ENCODE measurements at places on chromosomes 3 and 15.
A peak's percentile ranks its signal among the peaks of the same experiment; 100 is the strongest.

- H3K36me3 ChIP-seq, result no peaks in the 10 kb centered on the region
- H3K4me1 ChIP-seq, result no peaks in the 10 kb centered on the region
- no peak overlapping the region for H3K4me3 ChIP-seq
- no peak for DNase-seq
- H3K27ac ChIP-seq, result no peak overlapping the region
- H3K27me3 ChIP-seq, result no peaks in the 10 kb centered on the region
Observed at GRCh38 chr3:166560253-166560652, 723.0 kb upstream of the BCHE start.

DNA sequence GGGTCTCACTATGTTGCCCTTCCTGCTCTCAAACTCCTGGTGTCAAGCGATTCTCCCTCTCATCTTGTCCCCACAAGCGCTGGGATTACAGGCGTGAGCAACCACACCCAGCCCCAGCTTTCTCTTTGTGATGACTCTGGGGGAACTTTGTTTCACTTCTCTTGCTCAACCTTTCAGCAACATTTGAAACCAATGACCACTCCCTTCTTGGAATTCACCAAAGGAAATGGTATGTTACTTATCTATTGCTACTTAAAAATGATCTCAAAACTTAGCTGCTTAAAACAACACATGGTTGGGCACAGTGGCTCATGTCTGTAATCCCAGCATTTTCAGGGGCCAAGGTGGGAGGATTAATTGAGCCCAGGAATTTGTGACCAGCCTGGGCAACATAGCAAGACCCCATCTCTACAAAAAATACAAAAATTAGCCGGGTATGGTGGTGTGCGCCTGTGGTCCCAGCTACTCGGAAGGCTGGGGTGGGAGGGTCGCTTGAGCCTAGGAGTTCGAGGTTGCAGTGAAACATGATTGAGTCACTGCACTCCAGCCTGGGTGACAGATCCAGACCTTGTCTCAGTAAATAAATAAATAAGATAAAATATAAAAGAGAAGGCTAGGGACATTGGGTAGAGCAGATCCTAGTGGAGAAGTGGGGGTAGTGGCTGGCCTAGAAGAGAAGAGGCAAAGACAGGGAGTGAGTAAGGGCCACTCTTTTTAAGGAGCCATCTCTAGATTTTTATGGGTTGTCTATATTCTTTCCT is 10.3 kb upstream of the COPG1 start:
- no peaks in the 10 kb centered on the region for H3K27me3 ChIP-seq
- no peak overlapping the region for H3K4me3 ChIP-seq
- H3K36me3 ChIP-seq, result no peaks in the 10 kb centered on the region
- H3K27ac ChIP-seq, result peak overlapping the region; percentile 54
- H3K4me1 ChIP-seq, result peaks cover 17% of the 10 kb centered on the region
- peak; percentile 82 for DNase-seq

- H3K27me3 ChIP-seq, result no peaks in the 10 kb centered on the region
- no peak overlapping the region for H3K27ac ChIP-seq
- peaks cover 8% of the 10 kb centered on the region for H3K4me1 ChIP-seq
- H3K36me3 ChIP-seq, result no peaks in the 10 kb centered on the region
- peak; percentile 46 for DNase-seq
Observed at GRCh38 chr15:36230776-36231175, 348.6 kb upstream of the CDIN1 start.

- peaks cover 28% of the 10 kb centered on the region for H3K4me1 ChIP-seq
- H3K27ac ChIP-seq, result peak overlapping the region; percentile 13
- H3K27me3 ChIP-seq, result no peaks in the 10 kb centered on the region
- H3K4me3 ChIP-seq, result no peak overlapping the region
- DNase-seq, result peak; percentile 53
Observed at GRCh38 chr3:152461460-152461859, 192.7 kb downstream of the MBNL1 start.

- no peak overlapping the region for H3K4me3 ChIP-seq
- no peaks in the 10 kb centered on the region for H3K27me3 ChIP-seq
- no peak for DNase-seq
- peaks cover 21% of the 10 kb centered on the region for H3K4me1 ChIP-seq
Observed at GRCh38 chr3:64199932-64200331, 25.3 kb downstream of the PRICKLE2 start.

DNA sequence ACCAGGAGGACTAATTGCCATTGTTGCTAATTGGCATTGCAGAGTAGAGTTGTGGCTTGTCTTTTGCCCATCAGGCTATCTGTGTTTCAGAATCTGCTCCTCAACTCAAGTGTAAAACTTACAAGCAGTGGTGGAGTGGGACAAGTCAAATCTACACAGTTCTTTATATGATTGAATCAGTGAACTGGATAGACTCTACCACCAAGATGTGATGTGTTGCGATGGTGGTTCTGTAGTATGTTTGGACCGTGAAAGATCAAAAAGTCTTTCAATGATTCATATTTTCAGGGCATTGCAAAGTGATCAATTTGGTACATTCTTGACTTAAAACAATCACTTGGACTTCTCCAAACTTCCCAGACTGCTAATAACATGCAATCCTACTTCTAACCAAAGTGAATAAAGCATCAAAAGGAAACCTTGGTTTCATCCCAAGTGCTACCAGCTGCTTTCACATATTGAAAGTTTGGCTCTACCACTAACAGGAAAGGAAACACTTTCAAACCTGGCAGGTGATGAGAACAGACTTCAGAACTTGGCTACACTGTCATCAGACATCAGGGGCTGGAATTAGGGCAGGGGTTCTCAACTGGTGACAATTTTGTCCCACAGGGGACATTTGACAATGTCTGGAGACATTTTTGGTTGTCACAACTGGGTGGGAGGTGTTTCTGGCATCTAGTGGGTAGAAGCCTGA is 844.7 kb upstream of the CFAP20DC start:
- no peak overlapping the region for H3K27ac ChIP-seq
- no peaks in the 10 kb centered on the region for H3K4me1 ChIP-seq
- no peak overlapping the region for H3K4me3 ChIP-seq
- H3K27me3 ChIP-seq, result no peaks in the 10 kb centered on the region

DNA sequence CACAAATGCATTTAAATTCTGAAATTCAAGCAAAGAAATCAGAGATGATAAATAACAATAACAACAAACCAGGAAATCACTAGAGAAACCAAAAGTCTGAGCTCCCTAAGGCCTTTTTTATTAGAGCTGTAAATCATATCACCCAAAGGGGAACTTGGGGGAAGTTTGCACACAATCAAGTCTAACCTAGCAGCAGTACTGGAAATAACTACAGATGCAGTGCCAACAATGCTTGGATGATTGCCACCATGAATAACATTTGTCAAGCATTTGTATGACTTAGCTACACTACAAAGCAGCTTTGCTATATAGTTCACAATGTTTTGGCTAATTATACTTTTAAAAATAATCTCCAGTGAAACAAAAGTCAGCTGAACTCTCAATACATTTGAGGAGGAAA is 27.8 kb downstream of the SHQ1 start:
- H3K4me3 ChIP-seq, result no peak overlapping the region
- 0 out of 2 replicates have a peak, but pooled peaks cover 3% of the 10 kb centered on the region for H3K36me3 ChIP-seq
- no peaks in the 10 kb centered on the region for H3K27me3 ChIP-seq
- peaks cover 45% of the 10 kb centered on the region for H3K4me1 ChIP-seq
- no peak overlapping the region for H3K27ac ChIP-seq
- peak; percentile 69 for DNase-seq

- H3K36me3 ChIP-seq, result no peaks in the 10 kb centered on the region
- no peak overlapping the region for H3K27ac ChIP-seq
- 0 out of 2 replicates have a peak, but pooled peaks cover 6% of the 10 kb centered on the region for H3K27me3 ChIP-seq
- H3K4me3 ChIP-seq, result no peak overlapping the region
- H3K4me1 ChIP-seq, result no peaks in the 10 kb centered on the region
Observed at GRCh38 chr3:49641921-49642707, 32.0 kb upstream of the APEH start.

GRCh38 chr3:36918050-36918449 is 26.8 kb downstream of the TRANK1 start:
- no peak overlapping the region for H3K27ac ChIP-seq
- no peak overlapping the region for H3K4me3 ChIP-seq
- no peak for DNase-seq

DNA sequence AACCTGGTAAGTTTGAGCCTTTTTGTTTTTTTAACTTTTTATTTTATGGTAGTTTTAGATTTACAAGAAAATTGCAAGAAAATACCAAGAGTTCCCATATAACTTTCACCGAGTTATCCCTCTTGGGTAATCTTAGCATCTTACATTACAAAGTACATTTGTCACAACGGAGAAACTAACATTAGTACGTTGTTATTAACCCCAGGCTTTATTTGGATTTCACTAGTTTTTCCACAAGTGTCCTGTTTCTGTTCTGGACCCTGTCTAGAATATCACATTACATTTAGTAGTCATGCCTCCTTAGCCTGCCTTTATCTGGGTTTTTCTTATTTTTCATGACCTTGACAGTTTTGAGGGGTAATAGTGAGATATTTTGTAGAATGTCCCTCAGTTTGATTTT is 53.5 kb upstream of the KPNA4 start:
- H3K27me3 ChIP-seq, result no peaks in the 10 kb centered on the region
- H3K4me1 ChIP-seq, result peaks cover 14% of the 10 kb centered on the region
- no peak for DNase-seq
- H3K27ac ChIP-seq, result no peak overlapping the region

DNA sequence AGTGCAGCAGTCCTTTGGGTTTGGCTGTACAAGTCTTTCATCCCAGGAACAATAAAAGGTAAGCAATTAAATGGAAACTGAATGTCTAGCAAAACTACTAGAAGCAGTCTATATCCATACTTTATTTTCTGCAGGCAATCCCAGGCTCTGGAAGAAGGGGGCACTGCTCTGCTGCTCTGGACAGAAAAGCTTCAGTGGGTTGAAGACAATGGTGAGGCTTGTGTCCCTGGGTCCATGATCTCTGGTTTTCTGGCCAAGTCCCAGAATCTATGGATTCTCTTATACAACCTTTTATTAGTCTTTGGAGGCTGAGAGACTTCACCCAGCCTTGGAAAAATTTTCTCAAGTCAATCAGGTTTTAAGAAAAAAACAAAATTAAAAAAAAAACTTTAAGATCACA is 35.6 kb downstream of the SCAP start:
- DNase-seq, result peak; percentile 26
- peaks cover 12% of the 10 kb centered on the region for H3K4me1 ChIP-seq
- H3K27me3 ChIP-seq, result no peaks in the 10 kb centered on the region
- no peak overlapping the region for H3K27ac ChIP-seq

- H3K4me1 ChIP-seq, result peaks cover 32% of the 10 kb centered on the region
- no peak overlapping the region for H3K4me3 ChIP-seq
- DNase-seq, result peak; percentile 87
- H3K36me3 ChIP-seq, result no peaks in the 10 kb centered on the region
- peak overlapping the region; percentile 52 for H3K27ac ChIP-seq
Observed at GRCh38 chr3:59774634-59775033, 724.8 kb upstream of the CFAP20DC start.

DNA sequence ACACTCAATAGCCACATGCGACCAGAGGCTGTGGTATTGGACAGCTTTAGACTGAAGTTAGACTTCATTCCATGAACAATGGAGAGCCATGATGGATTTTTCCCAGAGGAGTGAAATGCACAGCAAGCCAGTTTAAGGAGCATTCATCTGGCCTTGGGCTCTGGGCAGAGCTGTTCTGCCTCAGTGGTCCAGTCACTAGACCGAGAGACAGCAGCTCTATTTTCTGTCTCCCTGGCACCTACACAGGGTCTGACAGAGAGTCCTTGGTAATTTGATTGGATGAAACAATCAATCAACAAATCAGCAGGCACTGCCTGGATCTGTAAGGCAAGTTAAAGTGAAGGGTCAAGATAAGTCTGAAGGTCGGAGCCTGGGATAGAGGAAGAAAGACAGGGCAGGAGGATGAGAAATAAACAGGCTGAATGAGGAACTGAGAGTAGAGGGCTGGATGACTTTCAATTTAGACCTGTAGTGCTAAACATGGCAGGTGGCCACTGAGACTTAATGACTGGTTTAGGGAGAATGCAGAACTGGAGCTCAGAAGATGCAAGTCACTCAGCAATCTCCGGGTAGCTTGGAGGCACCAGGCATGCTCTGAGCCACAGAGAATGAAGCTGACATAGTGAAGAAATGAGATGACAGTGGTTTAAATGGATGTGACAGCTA is 98.5 kb upstream of the SLC25A36 start:
- no peak for DNase-seq
- H3K36me3 ChIP-seq, result no peaks in the 10 kb centered on the region
- no peak overlapping the region for H3K27ac ChIP-seq
- H3K4me3 ChIP-seq, result no peak overlapping the region

GRCh38 chr3:98532275-98532637 is 478 bp downstream of the GPR15 start:
- H3K4me3 ChIP-seq, result no peak overlapping the region
- no peak for DNase-seq
- H3K4me1 ChIP-seq, result no peaks in the 10 kb centered on the region
- no peaks in the 10 kb centered on the region for H3K36me3 ChIP-seq
- H3K27me3 ChIP-seq, result peaks cover 18% of the 10 kb centered on the region

- H3K4me1 ChIP-seq, result 0 out of 2 replicates have a peak, but pooled peaks cover 6% of the 10 kb centered on the region
- H3K36me3 ChIP-seq, result peaks cover 82% of the 10 kb centered on the region
- H3K4me3 ChIP-seq, result no peak overlapping the region
- H3K27ac ChIP-seq, result no peak overlapping the region
- DNase-seq, result no peak
- no peaks in the 10 kb centered on the region for H3K27me3 ChIP-seq
Observed at GRCh38 chr3:170096342-170096741, 58.5 kb downstream of the GPR160 start.

DNA sequence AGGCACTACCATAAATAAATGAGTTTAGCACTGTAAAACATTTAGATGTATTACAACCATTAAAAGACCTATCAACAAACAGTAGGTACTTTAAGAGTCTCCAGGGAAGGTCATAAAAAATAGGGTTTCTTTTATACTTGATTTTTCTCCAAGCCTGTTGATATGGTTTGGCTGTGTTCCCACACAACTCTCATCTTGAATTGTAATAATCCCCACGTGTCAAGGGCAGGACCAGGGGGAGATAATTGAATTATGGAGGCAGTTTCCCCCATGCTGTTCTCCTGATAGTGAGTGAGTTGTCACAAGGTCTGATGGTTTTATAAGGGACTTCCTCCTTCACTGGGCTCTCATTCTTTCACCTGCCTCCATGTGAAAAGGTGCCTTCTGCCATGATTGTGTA is 468.9 kb upstream of the UBE2E2 start:
- DNase-seq, result no peak
- no peaks in the 10 kb centered on the region for H3K4me1 ChIP-seq
- H3K27ac ChIP-seq, result no peak overlapping the region

GRCh38 chr3:1190569-1190968 is 97.7 kb downstream of the CNTN6 start:
- H3K4me1 ChIP-seq, result peaks cover 14% of the 10 kb centered on the region
- no peak overlapping the region for H3K4me3 ChIP-seq
- no peaks in the 10 kb centered on the region for H3K36me3 ChIP-seq
- no peaks in the 10 kb centered on the region for H3K27me3 ChIP-seq

DNA sequence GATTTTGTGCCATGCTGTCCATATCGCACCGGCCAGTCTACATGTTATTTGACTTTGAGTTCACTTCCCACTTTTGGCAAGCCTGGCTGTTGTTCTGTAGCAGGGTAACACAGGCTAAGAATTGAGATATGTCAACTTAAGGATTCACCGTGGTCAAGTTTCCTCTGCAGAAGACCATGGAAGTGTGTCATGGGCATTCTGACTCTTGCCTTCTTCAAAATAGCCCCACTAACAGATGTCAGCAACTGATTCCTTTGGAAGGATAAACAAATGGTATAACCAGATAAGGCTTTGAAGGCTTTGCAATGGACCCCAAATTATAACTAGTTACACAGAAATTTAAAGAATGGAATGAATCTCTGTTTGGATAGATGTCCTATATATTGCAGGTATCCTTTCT is 20.1 kb upstream of the CD47 start:
- H3K4me1 ChIP-seq, result 0 out of 2 replicates have a peak, but pooled peaks cover under 1% of the 10 kb centered on the region
- DNase-seq, result no peak
- H3K36me3 ChIP-seq, result no peaks in the 10 kb centered on the region
- H3K4me3 ChIP-seq, result no peak overlapping the region
- H3K27ac ChIP-seq, result no peak overlapping the region

GRCh38 chr15:98785807-98786621 is 137.7 kb downstream of the IGF1R start:
- no peaks in the 10 kb centered on the region for H3K36me3 ChIP-seq
- DNase-seq, result no peak
- no peaks in the 10 kb centered on the region for H3K27me3 ChIP-seq

Measured in GM23248 (cell line).